ENCODE measurements at places on chromosomes 1 and 21.

GRCh38 chr1:26994020-26994786 lies 711 bp downstream of the TRNP1 start:
- DNase-seq: no peak

GRCh38 chr1:10149231-10149630 lies 61.1 kb upstream of the KIF1B start:
- no peak for DNase-seq

- no peak for DNase-seq
Measured at GRCh38 chr21:40723966-40724365, 123.0 kb downstream of the DSCAM start.

DNA sequence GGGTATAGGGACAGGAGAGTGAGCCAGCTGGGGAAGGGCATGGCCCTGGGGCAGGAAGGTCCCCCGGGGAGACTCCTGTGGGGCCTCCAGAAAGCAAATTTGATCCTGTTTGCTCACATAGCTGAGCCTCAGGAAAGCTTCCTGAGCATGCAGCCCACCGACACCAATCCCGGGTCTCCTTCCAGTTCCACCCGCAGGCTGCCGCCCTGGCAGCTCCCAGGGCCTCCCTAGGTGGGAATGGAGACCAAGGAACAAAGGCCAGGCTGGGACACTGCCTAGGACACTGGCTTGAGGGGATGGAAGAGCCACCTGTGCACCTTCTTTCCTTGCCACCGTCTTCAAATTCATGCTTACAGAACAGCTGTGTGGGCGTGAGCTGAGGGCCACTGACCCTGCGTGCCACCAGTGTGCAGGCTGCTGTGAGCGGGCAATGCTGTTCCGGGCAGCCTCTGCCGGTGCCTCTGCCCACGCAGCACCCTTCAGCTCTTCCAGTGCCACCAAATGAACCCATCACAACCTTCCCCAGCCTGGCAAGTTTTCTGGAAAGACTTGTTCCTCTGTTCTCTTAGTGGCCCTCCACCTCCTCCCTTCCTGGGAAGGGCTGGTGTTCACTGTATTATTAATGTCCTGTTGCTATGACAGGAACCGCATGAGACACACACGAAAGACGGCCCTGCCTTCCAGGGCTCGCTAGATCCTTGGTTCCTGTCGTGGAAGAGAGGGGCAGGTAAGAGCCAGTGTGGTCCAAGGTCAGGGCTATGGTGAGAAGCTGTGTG lies 53.6 kb downstream of the ACBD3 start:
- DNase-seq: no peak

- no peak for DNase-seq
Measured at GRCh38 chr1:64497088-64497883, 27.4 kb downstream of the CACHD1 start.

GRCh38 chr1:226820941-226821718 lies 49.3 kb upstream of the PSEN2 start:
- peak; percentile 88 for DNase-seq

- no peak for DNase-seq
Measured at GRCh38 chr1:20329793-20330542, 39.3 kb downstream of the VWA5B1 start.

- DNase-seq: no peak
Measured at GRCh38 chr21:41016472-41016871, 151.5 kb upstream of the BACE2 start.

DNA sequence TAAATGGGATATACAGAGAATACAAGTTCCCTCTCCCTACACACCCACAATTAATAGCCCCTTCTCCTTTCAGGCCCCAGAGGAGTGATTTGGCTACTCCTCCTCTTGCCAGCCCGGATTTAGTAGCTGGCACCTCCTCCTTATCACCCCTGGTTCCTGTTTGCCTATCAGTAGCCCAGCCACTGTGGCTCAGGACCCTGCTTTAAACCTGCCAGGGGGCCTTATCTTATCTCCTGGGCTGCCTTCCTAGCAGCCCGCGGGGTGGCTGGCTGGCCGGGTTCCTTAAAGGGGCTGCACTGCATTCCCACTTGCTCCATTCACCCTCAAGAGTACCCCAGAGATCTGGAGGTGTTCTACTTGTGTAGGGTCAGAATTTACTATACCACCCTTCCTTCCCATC lies 70.4 kb downstream of the PLEKHA6 start:
- no peak for DNase-seq

GRCh38 chr1:203037509-203038190 lies 11.4 kb downstream of the PPFIA4 start:
- no peak for DNase-seq

DNA sequence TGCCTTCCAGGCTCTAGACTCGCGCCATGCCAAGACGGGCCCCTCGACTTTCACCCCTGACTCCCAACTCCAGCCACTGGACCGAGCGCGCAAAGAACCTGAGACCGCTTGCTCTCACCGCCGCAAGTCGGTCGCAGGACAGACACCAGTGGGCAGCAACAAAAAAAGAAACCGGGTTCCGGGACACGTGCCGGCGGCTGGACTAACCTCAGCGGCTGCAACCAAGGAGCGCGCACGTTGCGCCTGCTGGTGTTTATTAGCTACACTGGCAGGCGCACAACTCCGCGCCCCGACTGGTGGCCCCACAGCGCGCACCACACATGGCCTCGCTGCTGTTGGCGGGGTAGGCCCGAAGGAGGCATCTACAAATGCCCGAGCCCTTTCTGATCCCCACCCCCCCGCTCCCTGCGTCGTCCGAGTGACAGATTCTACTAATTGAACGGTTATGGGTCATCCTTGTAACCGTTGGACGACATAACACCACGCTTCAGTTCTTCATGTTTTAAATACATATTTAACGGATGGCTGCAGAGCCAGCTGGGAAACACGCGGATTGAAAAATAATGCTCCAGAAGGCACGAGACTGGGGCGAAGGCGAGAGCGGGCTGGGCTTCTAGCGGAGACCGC lies 2.0 kb upstream of the OLIG2 start:
- no peak for DNase-seq

- no peak for DNase-seq
Measured at GRCh38 chr1:226001088-226001487, 1.9 kb upstream of the SDE2 start.

GRCh38 chr1:34396042-34396441 lies 219.3 kb downstream of the C1orf94 start:
- no peak for DNase-seq

DNA sequence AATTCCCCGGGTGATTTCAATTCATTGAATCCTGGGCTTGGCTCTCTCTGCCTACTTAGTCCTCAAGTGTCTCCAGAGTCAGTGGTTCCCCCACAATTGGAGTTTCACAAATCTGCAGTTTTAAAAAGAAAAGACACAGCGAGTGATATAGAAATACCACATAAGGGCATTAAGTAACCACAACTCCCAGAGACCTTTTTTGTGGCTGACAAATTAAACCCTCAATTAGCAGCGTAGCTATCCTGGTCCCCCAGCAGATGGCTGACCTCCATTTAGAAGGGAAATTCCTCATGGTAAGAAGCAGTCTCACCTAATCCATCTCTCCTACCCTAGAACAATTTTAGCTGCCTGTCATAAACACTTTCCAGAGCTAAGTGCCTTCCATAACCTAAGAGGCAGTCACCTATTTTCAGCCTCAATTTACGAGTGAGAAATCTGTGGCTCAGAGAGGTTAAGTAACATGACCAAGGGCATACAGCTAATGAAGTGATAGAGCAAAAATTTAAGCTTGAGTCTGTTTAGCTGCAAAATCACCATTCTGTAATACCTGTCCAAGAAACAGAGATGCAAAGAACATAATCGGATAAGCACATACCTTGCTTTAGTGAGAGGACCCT lies 56.0 kb upstream of the NBPF3 start:
- no peak for DNase-seq

- DNase-seq: no peak
Measured at GRCh38 chr21:38293113-38293512, 36.3 kb downstream of the KCNJ15 start.

DNA sequence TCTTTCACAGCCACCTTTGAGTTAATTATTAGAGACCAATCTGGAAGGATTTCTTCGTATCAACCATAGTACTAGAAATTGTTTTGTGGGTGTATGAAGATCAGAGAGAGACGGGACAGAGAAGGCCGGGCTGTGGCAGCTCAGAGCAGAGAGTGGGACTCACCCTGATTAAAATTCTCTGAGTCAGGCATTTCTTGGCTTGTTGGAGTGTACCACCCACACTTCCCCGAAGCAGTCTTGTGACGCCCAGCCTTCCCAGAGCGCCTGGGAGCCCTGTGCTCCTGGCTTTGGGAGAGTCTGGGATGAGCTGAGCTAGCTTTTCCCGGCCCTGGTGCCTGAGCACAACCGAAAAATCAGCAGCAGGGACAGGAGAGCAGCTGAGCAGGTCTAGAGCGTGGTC lies 19.4 kb downstream of the PLEKHM2 start:
- peak; percentile 89 for DNase-seq

GRCh38 chr1:202639500-202639899 lies 70.8 kb downstream of the SYT2 start:
- DNase-seq: peak; percentile 90

DNA sequence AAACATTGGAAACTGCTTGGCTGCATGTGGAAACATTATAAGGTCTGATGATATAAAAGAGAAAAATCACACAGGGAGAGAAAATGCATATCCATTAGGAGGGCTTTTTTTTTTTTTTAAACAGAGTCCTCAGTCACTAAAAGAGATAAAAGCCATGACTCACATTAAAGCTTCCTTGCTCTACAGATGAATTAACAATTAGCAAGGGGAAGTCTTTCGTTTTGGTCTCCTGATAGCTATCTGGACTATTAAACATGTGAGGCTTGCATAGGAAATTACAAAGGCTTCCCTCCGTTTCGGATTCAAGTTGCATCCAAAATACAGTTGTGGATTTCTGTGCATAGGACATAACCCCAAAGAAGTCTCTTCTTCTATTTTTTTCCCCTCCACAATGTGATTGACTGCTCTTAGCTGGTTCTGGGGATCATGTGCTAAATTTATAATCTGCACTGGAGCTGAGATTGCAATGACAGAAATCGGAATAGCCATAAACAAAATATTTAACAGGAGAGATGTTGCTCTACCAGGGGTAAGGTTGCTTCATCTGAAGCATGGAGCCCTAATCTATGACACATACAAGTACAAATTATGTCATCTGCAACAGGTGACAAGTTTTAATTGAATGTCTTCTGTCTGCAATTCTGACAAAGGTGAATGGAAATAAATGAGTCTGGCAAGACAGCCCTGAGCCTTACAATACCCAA lies 146.8 kb downstream of the ESRRG start:
- no peak for DNase-seq

GRCh38 chr1:200363264-200363933 lies 46.4 kb downstream of the ZNF281 start:
- DNase-seq: no peak

GRCh38 chr1:200900877-200901276 lies 6.2 kb downstream of the INAVA start:
- no peak for DNase-seq

GRCh38 chr21:42621166-42621818 lies 32.1 kb upstream of the PDE9A start:
- no peak for DNase-seq

DNA sequence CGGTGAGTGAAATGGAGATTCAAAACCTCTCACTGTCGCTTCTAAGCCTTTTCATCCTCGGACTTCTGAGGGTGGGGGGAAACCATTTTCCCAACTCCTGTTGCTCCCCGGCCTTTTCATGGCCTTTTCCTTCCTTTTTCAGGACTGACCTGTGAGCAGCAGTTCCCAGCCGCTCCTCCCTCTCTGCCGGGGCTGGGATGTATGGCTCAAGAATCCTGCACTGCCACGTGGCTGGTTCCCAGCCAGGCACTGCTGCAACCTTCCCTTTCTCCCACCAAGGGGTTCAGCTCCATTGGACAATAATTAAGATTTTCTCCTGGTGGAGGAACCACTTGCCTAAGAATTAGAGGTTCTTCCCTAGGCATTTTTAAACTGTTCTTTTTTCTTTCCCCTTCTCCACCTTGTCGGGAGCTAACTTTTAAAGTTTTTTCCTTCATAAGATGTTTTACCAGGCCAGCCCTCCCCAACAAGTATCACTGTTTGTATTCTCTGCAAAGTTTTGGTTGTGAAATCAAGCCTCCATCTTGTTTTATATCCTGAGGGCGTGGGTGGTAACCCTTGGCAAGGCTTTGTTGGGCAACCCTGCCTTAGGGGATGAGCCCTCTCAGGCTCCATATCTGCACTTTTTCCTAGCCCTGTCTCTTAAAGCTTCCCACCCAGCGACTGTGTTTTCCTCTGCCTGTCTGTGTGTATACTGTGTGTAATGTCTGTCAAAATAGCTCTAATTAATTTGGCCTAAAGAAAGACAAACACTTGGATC lies 1166.6 kb upstream of the ADGRL2 start:
- DNase-seq: no peak

GRCh38 chr1:47682786-47683350 lies 245.0 kb downstream of the FOXD2 start:
- DNase-seq: no peak

- no peak for DNase-seq
Measured at GRCh38 chr1:244552336-244552735, 91.3 kb downstream of the CATSPERE start.

DNA sequence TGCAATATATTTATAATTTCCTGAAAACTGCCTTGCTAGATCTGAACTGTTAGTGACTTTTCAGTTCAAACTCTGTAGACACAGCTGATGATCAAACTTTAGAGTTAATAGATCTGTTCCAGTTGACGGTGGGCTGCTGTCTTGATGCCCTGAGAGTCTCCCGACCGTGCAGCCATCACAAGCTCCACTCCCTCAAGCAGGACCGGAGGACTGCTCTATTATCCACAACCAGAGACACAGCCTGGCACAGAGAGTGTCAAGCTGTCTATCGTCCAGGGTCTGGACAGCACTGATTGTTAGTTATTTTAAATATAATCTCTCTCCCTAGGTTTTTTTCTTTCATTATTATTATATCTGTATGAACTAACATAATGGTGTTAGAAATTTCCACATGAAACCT lies 8.0 kb downstream of the CHODL start:
- DNase-seq: no peak

GRCh38 chr1:30410153-30410851 lies 313.1 kb downstream of the MATN1 start:
- DNase-seq: no peak

DNA sequence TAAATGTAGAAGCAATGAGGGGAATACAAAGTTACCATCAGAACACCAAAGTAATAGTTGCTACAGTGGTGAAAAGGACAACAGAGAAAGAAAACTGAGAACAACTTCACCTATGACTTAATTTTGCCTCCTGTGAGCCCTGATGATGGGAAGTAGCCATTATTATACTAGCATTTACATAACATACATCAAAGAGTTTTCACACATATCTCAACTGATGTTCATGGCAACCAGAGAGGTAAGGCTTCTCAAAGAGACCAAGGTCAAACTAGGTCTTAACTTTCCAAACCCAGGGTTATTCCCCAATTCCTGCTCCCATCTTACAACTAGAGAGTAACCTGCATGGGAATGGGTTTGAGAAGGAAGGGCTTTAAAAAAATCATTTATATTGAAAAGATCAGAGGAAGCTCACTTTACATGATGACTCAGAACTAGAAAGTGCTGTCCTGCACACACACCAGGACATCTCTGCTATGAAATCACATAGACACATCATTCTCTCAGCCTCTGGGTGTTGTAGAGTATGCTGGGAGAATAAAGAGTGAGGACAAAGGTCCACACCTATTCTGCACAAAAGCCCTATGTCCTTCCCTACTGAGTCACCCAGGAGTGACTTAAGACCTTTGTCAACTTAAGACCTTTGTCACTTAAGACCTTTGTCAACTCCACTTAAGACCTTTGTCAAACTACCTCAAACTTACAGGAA lies 179.7 kb downstream of the TNFSF18 start:
- no peak for DNase-seq

All from AG08396 (cell line).